Naive thymus-derived CD8-positive, alpha-beta T cell (primary cell): ENCODE measurements at places on chromosomes 4 and X.

DNA sequence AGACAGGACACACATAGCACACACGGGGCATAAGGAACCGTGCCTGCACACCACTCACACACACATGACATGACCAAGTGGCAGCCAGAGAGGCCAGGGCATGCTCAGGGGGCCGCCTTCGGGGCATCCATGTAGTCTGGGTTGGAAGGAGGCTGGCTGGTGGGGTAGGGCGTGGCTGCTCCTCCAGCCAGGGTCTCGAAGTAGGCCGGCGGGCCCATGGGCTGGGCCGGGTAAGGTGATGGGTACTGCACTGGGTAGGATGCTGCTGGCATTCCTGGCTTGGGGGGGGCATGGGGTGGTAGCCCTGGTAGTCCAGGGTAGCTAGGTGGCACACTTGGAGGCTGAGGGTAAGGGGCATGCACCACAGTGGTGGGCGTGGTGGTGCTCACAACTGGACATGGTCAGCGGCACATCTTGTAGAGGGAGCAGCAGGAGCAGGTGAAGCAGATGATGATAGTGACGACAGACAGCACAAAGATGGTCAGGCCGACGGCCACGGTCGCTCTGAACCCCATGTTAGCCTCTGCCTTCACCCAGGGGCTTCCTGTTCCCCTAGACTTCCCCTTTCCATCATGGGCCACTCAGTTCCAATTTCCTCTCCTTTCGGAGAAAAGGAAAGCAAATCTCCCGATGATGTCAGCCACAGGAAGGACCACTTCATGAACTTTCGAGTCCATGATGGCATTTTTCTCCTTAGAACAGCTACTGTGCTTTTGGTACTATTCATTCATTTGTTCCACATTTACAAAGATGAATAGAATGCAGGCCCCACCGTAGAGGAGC, 10.9 kb upstream of the DDX3X start:
- DNase-seq, result no peak

GRCh38 chrX:96621811-96622210, 62.8 kb upstream of the DIAPH2 start:
- no peak for DNase-seq

DNA sequence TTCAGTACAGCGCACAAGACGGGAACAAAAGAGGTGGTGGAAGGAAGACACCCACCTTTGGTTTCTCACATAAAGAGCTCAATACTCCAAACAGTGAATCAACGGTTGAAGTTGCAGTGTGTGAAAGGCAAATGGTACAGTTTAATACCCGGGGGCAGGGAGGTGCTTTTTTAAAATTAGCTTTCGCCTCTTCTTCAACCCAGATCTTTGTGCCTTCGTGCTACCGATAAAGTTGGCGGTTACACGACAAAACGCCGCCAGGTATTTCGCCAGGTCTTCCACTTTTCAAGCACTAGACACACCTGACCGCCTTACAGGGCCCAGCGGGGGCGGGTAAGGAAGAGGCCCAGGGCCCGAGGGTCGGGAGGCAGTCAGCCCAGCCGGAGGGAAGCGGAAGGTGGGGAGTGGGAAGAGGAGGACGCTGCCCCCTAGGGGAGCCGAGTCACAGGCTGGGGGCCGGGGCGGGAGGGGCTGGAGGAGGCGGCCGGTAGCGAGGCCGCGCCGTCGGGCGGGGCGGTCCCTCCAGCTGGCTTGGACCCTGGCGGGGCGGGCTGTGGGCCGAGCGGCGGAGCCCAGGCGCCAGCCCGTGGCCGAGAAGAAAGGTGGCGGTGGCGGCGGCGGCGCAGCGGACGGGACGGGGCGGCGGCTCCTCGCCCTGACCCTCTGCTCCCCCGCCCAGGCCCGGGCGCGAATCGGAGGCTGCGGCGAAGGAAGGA, 16.0 kb downstream of the UTP3 start:
- DNase-seq, result peak; percentile 19

DNA sequence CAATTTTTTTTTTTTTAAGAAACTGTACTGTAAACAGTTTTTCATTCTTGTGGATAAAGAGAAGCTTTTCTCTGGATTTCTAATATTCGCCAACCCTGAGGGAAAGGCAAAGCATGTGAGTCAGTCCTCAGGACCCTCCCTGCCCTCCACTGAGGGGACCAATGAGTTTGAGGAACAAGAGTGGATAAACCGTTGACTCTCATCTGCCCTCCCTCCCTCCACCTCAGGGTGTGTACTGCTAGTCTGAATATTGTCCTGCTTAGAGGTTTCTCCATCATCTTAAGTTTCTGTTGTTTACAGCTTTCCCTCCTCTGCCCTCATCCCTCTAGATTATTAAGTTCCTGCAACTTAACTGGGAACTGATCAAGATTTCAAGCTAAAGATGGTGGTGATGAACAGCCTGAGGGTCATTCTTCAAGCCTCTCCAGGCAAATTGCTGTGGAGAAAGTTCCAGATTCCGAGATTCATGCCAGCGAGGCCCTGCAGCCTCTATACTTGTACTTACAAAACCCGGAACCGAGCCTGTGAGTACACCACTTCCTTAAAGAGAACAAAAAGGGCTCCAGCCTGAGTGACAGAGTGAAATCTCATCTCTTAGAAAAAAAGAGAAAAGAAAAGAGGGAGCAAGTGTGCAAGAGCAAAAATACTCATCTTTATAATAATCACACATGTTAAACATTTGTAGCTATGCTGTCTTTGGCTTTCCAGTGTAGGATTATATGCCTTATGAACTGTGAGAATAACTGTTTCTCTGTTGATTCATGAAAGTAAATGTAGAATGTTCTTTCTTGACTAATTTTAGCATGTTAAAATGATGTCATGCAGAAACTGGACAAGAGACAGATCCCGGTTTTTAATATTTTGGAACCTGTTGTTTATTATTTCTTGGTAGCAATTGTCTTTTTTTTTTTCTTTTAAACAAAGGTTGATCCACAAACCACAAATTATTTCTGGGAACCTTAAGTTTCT, 11.9 kb downstream of the CA5B start:
- no peak for DNase-seq

- DNase-seq, result no peak
Observed at GRCh38 chrX:40852586-40852985, 117.2 kb upstream of the MED14 start.

DNA sequence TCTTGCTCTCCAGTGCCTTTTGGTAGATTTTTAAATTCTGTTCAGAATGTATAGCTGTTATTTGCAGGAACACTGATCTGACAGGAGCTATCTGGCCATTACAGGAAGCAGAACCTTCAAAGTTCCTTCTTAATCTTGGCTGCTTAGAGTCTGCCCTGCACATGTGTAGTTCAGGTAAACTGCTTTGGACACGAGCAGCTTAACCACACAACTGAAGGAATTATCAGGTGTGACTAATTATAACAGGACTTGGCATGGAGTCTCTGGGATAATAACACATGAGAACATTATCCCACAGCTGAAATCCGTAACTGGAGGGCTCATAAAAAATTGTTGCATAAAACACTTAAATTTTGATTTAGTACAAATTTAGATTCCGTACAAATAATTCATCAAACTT, 11.6 kb upstream of the ING2 start:
- DNase-seq, result no peak

DNA sequence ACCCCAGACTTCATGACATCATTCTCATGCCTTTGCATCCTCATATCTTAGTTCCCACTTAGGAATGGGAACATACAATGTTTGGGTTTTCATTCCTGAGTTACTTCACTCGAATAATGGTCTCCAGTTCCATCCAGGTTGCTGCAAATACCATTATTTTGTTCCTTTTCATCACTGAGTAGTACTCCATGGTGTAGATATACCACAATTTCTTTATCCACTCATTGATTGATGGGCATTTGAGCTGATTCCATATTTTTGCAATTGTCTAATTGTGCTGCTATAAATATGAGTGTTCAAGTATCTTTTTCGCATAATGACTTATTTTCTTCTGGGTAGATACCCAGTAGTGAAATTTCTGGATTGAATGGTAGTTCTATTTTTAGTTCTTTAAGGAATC, 1026.8 kb downstream of the STPG2 start:
- no peak for DNase-seq

DNA sequence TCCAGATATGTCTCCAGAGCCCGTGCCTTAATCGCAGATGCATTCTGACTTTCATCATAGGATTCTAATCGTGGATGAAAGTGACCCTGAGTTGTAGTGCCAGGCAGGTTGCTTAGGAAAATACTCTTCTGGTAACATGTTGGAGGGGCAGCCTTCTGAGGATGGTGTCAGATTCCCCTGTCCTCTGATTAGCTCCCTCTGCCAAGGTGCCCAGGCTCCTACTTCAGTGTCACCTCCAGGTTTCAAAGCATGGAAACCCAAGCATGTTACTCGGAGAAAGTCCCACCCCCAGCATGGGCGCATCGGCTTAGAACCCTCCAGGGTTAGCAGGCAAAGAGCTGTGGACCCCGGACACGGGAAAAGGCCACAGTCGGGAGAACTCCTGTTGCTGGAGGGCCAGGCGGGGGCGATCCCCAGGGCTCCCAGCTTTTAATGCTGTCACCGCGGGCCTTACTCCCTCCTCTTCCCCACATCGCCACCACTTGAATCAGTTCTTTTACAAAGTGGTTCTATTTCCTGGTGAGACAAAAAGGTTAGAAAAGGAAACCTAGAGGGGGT, 44.5 kb downstream of the TRIM2 start:
- no peak for DNase-seq

DNA sequence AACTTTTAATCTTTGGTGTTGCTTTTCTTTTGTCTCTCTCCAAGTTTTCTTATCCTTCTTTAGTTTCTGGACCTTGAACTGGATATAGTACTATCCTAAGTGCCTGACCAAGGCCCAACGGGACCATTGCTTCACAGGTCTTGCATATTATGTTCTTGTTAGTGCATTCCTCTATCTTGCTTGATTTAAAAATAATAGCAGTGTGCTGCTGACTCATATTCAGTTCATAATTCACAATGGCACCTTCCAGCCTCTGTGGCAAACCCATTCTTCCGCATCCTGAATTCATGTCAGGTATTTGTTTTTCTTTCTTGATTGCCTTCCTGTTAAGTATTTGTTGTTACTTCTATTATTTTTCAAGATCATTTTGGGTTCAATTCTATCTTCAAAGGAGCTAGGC, 197.1 kb upstream of the GIMD1 start:
- no peak for DNase-seq

DNA sequence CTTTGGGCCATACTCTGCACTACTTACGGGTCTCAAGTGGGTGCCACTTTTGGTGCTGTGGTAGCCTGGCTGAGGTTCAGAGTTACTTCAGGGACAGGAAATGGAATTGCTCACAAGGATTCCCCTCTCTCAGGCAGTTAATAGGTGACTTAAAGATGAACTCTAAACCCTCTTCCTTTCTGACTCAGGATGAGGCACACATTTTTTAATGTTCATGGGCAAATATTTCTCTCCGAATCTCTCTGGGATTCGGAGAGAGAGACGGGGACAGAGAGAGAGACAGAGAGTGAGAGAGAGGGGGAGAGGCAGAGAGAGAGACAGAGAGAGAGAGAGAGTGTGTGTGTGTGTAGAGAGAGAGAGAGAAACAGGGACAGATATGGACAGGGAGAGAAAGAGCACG, 79.8 kb downstream of the NYX start:
- no peak for DNase-seq

GRCh38 chr4:107747748-107748486, 27.9 kb upstream of the PAPSS1 start:
- no peak for DNase-seq

DNA sequence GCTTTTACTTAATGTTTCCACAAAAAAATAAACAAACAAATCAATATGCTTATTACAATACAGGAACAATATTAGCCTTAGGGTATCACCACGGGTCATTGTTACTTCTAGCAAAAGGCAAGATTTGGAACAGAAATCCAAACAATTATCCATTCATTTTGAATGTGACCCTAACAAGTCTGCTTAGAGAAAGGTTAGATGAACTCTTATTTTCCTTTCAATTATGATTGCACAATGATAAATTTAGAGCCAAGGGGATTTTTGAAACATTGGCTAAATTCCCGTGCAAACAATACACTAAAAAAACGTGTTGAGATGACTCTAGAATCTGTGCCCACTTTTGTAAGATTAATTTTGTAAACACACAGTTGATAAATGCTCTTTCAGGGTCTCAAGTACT, 474.7 kb downstream of the PCDH7 start:
- DNase-seq, result no peak

DNA sequence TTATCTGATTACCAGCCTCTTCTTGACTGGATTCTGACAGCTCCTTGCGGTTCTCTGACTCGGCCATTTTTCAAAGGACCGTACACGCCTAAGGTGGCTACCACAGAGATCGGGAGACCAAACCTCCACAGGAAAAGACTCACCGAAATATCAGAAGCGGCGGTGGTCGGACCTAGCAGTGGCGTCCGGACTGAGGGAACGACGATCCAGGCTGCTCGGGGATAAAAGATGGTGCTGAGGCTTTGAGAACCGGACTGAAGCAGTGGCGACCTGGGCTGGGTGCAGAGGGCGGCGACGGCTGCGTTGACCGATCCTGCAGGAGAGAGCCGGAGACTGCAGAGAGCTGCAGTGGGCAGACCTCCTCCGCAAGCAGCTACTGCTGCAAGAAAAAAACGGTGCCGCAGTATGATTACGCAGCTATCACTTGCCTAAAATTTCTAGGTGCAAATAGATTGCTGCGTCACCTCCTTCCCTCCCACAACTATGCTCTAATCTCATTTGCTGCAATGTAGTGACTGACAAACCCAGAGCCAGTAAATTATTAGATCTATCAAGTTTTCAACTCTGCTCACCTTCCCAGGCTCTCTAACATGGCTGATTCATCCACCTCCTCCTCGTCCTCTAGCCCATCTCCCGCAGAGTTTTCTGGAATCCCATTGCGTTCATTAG, at the start of gene NAP1L2:
Gene NAP1L2, minus strand, starts transcription at position 426 of the 669 bp plus-strand sequence. Its CDS starts 359 bp downstream, at position 67.
- DNase-seq, result peak; percentile 3

DNA sequence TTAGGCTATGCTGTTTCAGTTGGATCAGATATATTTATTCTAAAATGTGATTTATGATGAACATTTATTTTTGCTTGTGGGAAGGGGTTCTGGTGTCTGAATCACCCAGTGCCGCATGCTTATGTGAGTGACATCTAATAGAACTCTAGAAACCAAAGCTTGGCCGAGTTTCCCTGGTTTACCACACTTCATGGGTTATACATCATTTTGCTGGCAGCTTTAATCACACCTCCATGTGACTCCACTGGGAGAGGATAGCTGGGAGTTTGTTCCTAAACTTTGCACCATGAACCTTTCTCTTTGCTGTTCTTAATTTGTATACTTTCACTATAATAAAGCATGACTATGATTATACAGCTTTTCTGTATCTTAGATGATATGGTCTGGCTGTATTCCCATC, 382.9 kb downstream of the INPP4B start:
- DNase-seq, result no peak

- no peak for DNase-seq
Observed at GRCh38 chrX:152044383-152044782, 69.9 kb upstream of the GABRE start.

DNA sequence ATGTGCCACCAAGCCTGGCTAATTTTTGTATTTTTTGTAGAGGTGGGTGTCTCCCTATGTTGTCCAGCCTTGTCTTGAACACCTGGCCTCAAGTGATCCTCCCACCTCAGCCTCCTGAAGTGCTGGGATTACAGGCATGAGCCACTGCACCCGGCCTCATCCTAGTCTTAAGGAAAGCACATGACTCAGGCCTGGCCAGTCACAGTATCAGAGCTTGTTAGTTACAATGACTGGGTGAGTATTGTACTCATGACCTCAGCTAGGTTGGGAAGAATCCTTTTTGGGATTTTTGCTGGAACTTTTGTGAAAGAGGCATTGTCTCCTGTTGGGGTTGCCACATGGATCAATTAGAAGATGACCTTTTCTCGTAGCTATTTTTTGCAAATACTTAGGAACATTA, 292.8 kb downstream of the RAPGEF2 start:
- no peak for DNase-seq

- DNase-seq, result no peak
Observed at GRCh38 chr4:89823416-89823815, 13.5 kb downstream of the SNCA start.

GRCh38 chr4:150217192-150217591, 138.9 kb downstream of the DCLK2 start:
- no peak for DNase-seq
